ENCODE measurements at places on chromosomes 16 and 17. TPM values are rescaled to one million over a fixed set of nuclear protein-coding genes. Genes with fewer than 3 reads are reported as not detected.

Gene VAT1L
- total RNA-seq = under 0.01 TPM

DNA sequence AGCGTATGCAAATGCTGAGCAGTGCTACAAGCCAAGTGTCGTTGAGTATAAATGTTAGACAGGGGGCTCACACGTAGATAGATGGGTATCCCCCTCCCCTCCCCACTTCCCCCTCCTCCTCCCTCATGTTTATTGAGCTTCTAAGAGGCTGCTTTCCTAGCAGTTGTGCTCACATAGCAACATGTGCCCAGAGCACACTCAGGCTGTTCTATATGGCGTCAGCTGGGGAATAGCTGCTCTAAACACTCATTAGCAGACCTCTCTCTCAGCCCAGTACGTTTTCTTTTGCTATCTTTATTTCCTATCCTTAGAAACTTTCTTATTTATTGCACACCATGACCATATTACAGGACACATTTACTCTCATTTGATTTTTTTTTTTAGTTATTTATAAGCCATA is 1.8 kb downstream of the KCNJ2 start:
- no peak for DNase-seq
- no peak overlapping the region for H3K4me3 ChIP-seq
- H3K27ac ChIP-seq = no peak overlapping the region
- peaks cover 17% of the 10 kb centered on the region for H3K27me3 ChIP-seq
- H3K4me1 ChIP-seq = peaks cover 3% of the 10 kb centered on the region

GRCh38 chr16:88499292-88499691 is 46.2 kb downstream of the ZFPM1 start:
- no peaks in the 10 kb centered on the region for H3K36me3 ChIP-seq
- no peak overlapping the region for H3K4me3 ChIP-seq

DNA sequence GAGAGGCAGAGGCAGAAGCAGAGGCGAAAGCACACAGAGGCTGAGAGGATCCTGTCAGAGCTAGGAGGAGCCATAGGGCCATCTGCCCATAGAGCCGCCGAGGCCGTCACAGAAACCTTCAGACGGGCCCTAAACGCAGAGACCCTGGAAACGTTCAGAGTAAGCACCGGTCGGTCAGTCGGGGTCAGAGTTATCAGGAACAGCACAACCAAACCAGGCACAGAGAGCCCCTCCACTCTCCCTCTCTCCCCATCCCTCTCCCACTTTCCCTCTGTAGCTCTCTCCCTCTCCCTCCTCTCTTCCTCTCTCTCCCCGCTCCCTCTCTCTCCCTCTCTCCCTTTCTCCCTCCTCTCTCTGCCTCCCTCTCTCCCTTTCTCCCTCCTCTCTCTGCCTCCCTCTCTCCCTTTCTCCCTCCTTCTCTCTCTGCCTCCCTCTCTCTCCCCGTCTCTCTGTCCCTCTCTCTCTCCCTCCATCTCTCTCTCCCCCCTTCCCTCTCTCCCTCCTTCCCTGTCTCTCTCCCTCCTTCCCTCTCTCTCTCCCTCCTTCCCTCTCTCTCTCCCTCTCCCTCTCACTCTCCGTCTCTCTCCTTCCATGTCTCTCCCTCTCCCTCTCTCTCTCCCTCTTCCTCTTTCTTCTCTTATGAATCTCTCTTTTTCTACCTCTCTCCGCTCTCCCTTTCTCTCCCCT is 138.9 kb downstream of the C16orf95 start:
- peak overlapping the region; percentile 42 for H3K27ac ChIP-seq
- DNase-seq = no peak
- no peak overlapping the region for H3K4me3 ChIP-seq
- no peaks in the 10 kb centered on the region for H3K27me3 ChIP-seq
- H3K4me1 ChIP-seq = peaks cover 30% of the 10 kb centered on the region

GRCh38 chr16:22035153-22035552 is 27.2 kb downstream of the MOSMO start:
- H3K4me1 ChIP-seq = no peaks in the 10 kb centered on the region
- no peak overlapping the region for H3K27ac ChIP-seq
- H3K36me3 ChIP-seq = peaks cover 6% of the 10 kb centered on the region
- H3K27me3 ChIP-seq = no peaks in the 10 kb centered on the region

Gene TMEM92
- 0.36 TPM for total RNA-seq

Gene RTN4RL1
- total RNA-seq = 1.5 TPM

DNA sequence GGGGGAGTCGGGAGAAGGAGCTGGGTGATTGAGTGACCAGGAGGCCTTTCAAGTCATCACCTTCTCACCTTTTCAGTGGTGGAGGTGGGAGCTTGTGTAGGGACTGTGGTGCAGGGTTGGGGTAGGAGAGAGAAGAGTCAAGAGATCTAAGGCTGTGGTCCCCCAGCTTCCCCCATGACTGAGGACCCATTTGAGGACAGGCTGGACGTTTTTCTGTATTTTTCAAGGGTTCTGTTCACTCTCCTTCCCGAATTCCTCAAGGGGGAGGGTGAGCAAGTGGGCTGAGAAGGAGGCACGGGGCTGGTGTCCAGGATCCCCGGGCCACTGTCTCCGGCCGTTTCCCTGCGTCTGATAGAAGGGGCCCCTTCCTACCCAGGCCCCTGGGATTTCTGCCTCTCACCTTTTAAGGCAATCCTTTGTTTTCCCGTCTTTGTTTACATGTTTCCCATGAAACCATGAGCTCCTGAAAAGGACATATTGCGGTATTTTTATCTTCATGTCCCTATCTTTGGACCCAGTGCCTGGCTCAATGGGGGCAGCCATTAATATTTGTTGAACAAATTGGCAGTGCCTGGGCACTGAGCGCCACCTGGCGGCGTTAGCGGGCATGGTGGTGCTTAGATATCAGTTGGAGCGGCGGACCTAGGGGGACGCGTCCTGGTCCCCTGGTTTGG is 9.2 kb upstream of the CD300A start:
- H3K27me3 ChIP-seq = peaks cover 7% of the 10 kb centered on the region
- peak; percentile 95 for DNase-seq
- H3K36me3 ChIP-seq = no peaks in the 10 kb centered on the region
- H3K4me1 ChIP-seq = peaks cover 4% of the 10 kb centered on the region
- no peak overlapping the region for H3K4me3 ChIP-seq

Gene NECAB2
- 0.29 TPM for total RNA-seq

Data from osteoblast (primary cell).